ENCODE measurements at places on chromosomes 6 and 20.

DNA sequence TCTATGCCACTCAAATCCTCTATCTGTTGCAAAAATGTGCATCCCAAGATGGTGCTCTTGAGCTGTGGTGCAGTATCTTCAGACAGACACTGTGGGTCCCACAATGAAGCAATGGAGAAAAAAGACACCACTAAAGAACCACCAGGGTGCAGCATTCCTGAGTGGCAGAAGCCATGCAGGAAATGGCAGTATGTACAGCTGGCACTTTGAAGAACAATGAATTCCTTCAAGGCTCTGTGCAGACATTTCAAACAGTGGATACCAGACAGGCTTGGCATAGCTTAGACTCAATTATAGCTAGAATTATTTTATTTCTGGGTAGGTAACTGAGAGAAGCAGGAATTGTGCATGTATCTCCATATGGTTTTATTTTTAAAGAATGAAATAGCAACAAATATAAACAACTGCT is 24.0 kb upstream of the HDAC2 start:
- peak; percentile 43 for DNase-seq

- DNase-seq = no peak
These were observed 22.5 kb upstream of the HFE start for GRCh38 chr6:26064619-26065257.

GRCh38 chr6:69232911-69233448 is 563.8 kb downstream of the LMBRD1 start:
- DNase-seq = peak; percentile 30

- DNase-seq = no peak
These were observed 3.9 kb downstream of the CD109 start for GRCh38 chr6:73699676-73700459.

- DNase-seq = peak; percentile 77
These were observed at the start of gene GNAS-AS1 for GRCh38 chr20:58850693-58851174. Gene GNAS-AS1 (minus strand): TSS chr20:58850902.

- DNase-seq = no peak
These were observed 21.4 kb upstream of the PAQR8 start for GRCh38 chr6:52340603-52340880.

GRCh38 chr6:7938562-7939183 is 28.1 kb upstream of the TXNDC5 start:
- DNase-seq = no peak

DNA sequence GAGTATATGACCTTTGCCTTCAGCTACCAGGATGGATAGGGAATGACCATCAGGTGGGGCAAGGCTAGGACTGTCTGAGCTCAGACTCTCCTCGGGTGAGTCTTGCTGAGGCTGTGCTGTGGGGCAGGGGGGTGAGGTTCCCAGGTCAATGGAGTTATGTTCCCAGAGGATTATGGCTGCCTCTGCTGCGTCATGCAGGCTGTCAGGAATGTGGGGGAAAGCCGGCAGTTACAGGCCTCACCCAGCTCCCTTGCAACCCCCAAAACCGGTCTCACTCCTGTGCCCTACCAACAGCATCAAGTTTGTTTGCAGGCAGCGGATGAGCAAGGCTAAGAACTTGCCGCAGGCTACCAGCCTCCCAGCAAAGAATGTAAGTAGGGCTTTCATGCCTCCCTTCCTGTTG is 93.5 kb downstream of the ESR1 start:
- no peak for DNase-seq

DNA sequence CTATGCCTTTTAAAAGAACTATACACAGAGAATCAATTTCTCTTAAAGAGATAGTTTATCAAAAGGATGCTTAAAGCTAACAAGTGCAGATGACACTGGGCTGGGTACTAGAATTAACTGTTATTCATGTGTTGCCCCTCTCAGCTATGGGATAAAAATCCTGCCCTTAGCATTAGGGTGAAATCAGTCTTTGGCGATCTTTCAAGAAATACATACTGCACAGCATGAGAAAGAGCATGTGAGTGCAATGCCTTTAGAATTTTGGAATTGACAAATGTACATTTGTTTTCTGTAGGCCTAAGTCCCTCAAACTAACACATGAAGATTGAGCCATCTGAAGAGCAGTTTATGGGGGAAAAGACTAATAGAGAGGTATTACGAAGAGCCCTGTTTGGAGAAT is 115.4 kb downstream of the ZFP64 start:
- DNase-seq = no peak

DNA sequence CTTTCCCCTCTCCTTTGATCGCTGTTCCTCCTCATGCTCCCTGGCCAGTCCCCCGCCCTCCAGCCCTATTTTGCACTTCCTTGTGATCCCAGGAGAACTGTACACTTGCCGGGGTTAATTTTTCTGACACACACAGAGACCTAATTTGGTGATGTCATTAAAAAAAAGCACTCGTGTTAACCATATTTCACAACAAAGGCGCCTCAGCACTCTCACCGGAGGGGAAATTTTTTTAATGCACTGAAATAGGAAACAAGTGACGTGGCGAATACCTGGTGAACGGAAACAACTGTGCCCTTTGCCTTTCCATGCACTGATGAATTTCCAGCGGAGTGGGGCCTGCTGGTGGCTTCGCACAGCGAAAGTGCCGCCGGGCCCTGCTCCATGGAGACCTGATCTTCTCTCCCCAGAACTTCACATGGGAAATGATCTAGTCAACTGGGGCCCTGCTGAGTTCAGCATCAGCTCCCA is 53.9 kb upstream of the TAGAP start:
- DNase-seq = no peak

GRCh38 chr6:162090734-162091133 is 636.8 kb downstream of the PRKN start:
- DNase-seq = no peak

GRCh38 chr6:162620073-162620472 is 107.5 kb downstream of the PRKN start:
- no peak for DNase-seq

DNA sequence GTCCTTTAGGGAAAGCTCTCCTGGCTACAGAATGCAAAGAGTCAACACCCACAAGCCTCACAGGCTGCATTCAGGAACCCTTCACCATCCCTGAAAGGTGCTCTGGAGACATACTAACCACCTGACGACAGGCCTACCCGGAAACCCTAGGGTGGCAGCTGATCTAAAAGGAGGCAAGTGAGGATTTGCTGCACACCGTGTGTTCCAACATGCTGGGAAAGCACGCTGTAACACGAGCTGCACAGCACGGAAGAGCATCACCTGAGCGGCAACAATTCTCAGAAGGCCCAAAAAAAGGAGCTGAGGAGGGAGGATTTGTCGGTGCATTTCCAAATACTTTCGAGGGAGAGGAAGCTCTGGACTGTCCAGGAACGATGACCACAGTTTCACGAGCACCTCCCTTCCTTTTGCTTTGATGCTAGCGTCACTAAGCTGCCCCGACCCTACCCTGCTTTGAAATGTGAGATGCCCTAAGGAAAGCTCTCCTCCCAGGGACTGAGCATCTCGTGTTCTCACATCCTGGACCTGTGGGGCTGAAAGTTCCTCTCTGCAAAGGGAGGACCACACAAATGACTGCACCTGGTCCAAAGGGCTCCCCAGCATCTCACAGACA is 87.0 kb downstream of the PPP1R3G start:
- DNase-seq = no peak

- DNase-seq = no peak
These were observed 182.3 kb upstream of the CDYL start for GRCh38 chr6:4593951-4594350.

DNA sequence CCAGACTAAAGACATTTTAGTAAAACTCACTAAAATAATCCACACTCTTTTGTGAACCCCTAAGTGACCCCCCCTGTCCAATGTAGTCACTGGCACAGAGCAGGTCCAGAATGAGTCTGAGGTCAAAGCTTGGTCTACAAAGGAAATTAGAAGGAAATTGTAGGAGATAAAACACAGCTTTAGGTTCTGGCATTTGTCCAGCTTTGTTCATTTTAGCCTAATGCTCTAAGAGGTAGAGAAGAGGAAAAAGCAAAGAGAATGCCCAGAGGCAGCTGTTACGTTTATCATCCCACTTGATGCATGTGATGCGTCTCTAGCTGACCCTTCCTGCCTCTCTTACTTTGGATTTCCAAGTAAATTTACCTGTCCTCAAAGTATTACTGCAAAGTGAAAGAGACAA is 62.5 kb downstream of the CNKSR3 start:
- DNase-seq = no peak

GRCh38 chr6:3294921-3295871 is 36.4 kb downstream of the PSMG4 start:
- DNase-seq = no peak

DNA sequence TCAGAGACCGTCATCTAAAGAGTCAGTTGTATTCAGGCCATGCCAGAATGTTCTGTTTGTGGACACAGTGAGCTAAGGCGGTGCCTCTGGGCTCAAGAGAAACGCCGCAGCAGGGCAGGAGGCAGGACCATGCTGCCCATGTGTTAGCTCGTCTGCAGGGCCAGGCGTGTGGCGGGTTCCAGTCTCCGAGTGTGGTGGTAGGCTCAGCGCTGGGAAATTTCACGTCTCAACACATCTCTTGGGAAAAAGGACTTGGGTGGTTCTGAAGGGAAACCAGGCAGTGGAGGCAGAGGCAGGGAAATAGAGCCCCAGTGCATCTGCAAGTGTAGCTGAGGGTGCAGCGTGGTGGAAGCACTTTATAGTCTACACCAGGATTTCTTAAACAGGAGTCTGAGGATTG is 56.9 kb upstream of the TAGAP start:
- DNase-seq = no peak

- DNase-seq = no peak
These were observed 25.7 kb upstream of the KLHL31 start for GRCh38 chr6:53691252-53691651.

DNA sequence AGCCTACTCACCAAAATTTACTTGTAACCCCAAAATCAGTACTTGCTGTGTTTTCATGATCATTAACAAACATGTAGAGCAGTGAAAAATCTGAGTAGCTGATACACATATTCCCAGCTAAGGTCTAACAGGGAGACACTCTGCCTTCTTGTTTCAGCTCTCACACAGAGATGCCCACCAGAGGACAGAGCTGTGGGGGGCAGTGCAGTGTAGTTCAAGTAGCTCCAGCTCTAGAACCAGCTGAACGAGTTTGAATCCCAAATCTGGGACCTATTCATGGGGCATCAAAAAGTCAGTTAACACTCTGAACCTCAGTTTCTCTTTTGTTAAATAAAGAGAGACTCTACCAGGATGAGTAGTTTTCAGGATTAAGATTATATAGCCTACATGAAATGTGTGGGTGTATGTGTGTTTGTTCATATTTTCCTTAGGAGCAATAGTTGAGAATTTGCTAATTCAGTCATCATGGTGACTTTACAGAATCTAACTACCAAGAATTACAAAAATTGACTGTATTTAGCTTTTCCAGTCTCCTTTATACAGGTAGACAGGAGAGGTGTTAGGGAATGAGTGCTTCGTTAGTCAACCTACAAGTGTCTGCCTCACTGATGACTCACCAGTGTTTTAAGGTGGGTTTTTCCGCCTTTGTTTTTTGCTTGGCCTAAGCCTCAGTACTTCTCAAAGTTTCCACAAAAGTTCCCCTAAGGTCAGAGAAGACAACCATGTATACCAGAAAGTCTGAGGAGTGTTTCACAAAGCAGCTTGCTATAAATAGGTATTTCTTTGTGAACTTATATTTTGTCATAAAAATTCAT is 164.0 kb upstream of the RUNX2 start:
- DNase-seq = no peak

- DNase-seq = no peak
These were observed 50.2 kb upstream of the HIVEP1 start for GRCh38 chr6:11961923-11962322.

DNA sequence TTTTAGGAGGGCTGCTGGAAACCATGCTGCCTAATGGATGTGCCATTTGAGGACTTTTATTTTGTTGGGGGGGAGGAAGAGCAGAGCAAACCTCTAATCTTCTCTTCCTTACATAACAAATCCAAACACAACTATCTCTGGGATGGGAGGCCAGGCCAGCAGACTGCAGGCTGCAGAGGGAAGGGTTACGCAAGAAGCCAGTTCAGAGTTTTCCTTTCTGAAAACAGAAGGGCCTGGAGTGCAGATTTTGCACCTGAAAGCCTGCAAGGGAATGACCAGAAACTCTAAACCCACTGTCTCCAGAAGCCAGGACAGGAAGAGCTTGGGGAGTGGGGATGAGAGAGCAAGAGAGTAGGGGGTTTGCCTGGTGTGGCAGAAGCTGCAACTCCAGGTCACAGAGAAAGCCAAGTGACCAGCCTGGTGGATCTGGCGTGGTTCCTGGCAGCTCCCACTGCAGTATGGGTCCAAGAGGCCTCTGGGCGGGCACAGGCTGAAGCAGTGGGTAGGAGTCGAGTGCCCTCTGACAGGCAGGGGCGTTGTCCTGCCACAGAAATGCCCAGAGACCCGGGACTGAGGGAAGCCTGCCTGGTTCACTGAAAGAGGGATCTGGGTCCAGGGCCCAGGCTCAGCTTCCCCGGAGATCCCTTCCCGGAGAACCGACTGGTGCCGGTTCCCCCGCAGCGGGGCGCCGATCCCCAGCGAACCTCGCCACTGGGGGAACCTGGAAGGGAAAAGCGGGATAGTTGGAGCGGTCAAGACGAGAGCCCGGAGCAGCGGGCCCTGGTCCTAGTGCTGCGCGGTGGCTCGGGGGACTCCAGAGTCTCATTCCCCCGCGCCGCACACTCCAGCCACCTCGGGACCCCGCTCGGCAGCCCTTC is 6.7 kb downstream of the MAFB start:
- no peak for DNase-seq

- no peak for DNase-seq
These were observed 28.9 kb downstream of the PLG start for GRCh38 chr6:160730911-160731310.

DNA sequence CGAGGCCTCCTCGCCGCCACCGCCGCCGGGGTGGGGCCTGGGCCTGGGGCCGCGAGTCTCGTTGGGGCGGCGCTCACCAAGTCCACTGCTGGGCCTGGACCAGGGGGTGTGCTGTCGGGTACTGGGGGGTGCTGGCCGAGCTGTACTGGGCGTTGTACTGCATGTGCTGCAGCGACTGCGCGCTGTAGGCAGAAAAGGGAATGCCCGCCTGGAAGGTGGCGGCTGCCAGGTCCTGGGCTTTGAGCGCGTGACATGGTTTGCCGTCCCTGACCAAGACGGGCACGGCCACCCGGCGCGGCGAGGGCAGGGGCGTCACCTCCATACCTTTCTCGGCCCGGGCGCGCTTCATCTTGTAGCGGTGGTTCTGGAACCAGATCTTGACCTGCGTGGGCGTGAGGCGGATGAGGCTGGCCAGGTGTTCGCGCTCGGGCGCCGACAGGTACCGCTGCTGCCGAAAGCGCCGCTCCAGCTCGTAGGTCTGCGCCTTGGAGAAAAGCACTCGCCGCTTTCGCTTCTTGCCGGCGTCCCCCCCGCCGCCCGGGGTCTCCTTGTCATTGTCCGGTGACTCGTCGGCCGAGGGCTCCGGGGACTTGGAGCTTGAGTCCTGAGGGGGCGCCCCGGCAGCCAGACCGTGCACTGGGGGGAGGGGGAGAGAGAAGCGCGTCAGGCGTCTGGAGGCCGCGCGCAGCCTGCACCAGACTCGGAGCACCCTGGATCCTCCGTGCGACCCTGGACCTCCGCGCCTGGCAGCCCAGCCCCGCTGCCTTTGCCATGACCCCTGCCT is 1.8 kb downstream of the NKX2-2 start:
- peak; percentile 62 for DNase-seq

DNA sequence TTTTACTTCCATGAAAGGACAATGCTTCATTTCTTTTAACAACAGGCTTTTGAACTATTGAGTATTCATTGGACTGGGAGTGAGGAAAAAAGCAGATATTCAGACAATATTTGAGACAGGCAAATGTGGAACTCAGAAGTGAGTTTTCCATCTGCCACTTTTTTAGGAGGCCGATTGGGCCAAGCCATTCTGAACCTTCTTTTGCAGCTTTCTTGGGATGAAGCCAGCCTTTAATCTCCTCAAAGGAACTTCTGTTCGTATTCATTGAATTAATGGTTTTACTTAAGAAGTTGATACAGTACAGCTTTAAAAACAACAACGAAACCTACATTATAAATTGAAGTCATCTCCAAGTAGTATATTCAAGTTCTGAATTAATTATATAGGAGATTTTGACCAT is 187.1 kb upstream of the RNF217 start:
- DNase-seq = no peak
